ENCODE measurements at places on chromosomes 7 and 10.
A peak's percentile ranks its signal among the peaks of the same experiment; 100 is the strongest.

DNA sequence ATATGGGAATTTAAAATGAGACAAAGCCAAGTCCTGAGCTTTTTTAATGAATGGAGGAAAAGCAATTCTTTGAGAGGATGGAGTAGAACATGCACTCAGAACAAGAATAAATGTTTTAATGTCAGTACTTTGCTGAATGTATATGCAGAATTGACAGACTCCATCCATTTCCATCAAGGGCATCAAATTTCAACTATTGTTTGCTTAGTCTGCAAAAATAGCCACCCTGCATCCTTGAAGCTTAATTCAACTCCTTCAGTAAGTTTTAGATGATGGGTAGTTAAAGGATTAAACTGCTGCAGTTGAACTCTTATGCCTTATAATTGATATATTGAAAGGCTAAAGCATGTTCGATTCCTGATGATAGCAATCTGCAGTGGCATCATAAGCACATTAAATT lies 99.7 kb upstream of the IFRD1 start:
- no peak for DNase-seq

DNA sequence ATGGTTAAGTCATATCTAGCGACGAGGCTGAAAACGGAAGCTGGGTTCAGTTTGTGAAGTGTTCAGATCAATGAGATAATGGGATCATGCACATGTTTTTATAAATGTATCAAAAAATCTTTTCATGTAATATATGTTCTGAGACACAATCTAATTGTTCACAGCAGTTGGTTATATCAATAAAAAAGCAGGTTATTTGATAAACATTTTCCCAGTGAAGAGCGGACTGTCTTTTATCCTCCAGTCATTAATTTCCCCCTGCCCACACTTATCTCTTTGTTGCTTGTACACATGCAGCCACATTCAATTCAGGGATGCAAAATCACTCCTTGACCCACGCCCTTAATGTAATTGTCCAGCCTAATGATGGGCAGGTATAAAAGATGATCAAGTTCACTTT lies 563.1 kb downstream of the INHBA start:
- no peak for DNase-seq

- peak; percentile 99 for DNase-seq
Observed at GRCh38 chr7:96136600-96137239, 185.2 kb downstream of the SLC25A13 start.

DNA sequence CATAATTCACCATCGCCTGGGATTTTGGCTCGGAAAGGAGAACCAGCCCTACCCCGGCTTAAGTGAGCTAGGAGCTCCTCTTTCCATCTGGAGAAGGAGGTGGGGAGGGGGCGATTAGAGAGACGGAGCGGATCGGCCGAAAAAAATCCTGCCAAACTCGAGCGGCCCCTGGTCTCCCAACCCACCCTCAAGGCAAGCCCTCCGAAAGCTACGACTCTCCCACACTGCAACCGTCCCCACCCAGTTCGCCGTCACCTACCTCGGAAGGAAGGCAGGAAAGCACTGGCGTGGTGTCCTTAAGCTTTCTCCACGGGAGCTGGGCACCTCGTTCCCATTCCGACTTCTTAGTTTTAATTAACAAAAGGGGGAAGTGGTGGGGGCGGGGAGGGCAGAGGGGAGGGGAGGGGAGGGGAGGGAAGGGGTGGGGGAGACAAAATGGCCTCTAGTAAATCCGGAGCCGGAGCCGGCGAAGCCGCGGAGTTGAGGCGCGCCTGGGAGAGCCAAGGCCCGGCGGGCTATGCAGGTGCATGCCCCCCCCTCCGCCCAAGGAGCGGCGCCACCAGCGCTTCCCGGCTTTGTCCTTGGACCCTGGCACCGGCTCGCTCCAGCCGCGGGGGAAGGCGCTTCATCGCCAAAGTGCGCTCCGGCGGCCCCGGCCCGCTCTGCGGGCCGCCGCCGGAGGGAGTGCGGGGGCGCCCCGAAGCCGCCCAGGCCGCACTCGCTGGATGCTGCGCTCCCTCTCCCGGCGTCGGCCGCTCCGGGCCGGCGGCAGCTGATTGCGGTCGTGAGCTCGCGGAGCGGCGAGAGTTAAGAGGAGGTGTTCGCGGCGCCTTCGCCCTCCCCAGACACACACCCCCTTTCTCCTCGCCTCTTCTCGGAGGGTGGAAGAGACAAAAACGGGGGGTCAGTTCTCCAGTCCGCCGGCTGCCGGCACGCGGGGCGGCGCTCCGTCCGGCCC lies at the start of gene LRRC4:
Gene LRRC4 (minus strand): TSS at position 784 of the 958 bp plus-strand sequence. CDS start 797 bp downstream, outside the sequence.
- peak; percentile 54 for DNase-seq

DNA sequence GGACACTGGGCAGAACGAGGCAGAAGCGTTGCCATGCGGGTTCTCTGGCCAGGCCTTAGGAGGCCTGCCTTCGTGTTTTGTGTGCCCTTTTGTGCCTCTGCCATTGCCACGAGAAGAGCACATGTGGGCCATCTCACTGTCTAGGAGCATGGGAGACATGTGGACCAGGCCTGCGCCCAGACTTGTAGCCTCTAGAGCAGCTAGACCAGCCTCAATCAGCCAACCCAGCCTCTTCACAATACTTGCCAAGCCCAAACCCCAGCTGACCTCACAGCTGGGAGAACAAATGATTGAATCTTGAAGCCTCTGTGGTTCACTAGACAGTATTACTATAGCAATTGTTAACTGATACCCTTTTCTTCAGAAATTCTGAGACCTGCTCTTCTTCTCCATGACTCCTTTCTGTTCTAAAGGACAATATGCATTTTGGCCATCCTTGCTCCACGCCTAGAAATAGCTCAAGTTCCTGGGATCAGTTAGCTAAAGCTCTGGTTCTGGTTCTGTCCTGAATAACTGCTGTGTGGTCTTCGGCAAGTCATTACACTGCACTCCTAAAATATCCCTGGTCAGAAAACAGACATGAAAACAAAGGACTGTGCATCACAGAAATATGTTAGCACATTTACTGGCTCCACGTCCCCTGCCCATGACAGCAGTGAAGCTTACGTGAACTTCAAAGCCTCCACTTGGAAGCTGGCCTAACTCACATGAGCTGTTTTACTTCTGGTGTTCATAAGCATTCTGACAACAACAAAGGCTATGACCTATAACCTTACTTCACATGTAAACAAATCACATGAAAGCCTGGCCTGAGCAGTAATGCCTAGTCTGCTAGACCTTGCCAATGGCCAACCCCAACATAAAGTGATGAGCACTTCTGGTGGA lies 72.3 kb upstream of the MKRN1 start:
- no peak for DNase-seq

DNA sequence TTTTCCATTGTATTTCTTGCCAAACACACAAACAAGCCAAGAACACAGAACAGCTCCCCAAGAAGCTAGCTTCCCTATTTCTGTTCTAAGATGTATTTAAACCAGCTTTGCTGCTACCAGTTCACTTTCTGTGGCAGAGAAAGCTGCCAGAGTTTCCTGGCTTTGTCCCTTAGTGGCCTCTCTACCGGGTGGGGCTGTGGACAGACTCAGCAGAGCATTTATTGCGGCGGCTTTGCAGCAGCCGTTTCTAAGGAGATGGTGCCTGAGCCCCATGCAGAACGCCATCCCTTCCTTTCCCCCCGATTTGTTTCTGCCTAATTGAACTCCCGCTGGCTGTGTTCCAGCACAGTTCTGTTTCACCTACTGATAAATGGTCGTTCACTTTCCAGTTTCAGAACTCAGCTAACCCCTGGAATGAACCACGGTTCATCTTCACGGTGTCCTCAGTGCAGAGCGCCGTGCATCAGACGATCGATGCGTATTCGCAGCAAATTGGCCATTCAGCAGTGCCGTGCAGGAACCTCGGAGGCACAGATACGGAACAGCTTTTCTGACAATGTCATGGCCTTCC lies 33.8 kb upstream of the SFMBT2 start:
- DNase-seq = no peak

- DNase-seq = no peak
Observed at GRCh38 chr7:117667456-117667855, 187.6 kb downstream of the CFTR start.

DNA sequence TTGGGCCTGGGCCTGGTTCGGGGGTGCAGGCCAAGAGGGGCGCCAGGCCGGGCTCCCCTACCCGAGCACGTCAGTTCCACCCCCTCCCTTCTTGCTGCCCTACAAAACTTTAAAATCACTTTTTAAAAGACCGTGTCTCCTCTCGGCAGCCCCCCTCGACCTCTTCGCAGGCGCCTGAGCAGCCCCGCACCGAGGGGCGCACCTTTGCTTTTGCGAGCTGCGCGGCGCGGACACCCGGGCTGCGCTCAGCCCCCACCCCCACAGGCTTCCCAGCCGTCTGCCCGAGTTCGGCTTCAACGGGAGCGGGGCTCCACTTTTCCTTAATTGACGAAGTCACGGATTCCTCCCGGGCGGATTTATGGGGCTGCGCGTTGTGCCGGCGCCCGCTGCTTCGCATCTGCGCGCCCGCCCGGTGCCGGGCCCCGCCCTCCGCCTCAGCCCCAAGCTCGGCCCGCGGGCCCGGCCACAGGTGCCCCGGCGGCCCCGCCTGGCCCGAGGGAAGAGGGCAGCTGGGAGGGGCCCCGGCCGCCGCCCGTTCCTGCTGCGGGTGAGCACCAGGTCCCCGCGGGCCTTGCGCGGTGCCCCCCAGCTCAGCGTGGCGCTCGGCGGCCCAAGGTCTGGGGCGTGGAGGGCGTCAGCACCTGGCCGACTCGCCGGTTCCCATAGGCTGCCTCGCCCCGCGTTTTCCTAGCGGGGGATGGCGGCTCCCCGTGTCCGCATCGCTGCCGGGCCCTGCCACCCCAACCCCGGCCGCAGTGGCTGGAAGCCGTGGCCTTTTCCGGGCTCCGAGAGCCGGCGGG lies 10.8 kb upstream of the MNX1 start:
- no peak for DNase-seq

GRCh38 chr10:122669045-122669444 lies 30.6 kb downstream of the C10orf120 start:
- no peak for DNase-seq

DNA sequence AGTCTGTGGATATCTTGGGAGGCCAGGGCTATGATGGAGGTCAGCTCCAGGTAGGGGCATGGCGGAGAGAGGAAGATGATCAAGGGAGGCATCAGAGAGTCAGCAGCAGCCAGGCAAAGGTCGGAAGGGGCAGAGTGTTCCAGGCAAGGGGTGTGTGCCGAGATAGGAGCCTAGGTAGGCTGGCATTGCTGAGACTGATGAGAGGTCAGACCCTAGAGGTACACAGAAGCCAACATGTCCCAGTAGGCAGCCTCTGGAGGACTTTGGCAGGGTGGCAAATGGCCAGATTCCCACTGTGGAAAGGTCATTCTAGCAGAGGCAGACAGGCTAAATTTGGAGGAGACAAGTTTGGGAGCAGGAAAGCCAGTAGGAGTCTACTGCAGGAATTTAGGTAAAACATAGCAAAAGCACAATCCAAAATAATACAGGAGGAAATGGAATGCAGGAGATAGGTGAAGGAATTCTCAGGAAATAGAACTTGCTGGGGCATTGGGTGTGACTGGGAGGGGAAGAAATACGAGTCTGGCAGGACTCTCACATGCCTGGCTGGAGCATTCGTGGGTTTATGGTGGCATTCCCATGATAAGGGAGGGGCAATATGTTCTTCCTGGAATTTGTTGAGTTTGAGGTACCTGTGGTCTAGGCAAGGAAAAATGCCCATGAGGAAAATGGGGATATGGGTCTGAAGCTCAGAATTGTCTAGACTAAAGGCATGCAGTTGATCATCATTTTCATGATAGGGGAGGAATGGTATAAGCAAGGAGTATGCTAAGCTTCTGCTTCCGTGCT lies 25.7 kb downstream of the TMEM176A start:
- no peak for DNase-seq

DNA sequence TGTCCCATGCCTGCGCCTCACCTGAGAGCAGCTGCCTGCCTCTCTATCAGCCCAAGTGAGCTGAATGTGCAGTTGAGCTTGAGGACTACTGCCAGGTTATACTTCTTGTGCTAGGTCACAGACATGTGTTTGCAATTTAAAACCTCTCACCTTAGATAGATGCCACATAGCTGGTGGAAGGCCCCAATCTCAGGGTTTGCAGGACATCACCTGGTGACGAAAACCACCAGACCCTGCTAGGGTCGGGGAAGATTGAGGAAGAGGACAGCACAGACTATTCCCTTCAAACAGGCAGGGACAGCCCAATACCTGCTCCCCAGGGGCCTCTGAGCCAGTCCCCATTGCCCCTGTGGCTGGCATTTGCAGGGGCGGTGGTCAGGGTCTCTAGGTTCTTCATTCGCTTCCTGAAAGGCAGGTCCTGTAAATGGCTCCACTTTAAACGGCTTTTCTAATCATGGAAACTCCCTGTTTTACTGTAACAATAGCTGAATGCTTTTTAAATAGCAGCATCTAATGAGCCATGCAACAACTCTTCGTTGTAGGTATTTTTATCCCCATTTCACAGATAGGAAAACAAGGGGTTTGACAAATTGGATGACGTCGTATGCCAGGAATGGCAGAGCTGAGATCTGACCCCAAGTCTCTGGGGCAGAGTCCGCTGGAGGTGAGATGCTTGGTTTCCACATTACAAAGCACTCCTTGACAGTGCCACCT lies 80.1 kb downstream of the EMX2 start:
- no peak for DNase-seq

Measured in NCI-H1105 treated with DMSO at 0.1 percent for 48 hours (cell line).